Activated CD4-positive, alpha-beta T cell treated with anti-CD3 and anti-CD28 coated beads, Interleukin-2, amount 10 ng/mL, durations not matched to agents 24 days and 14 days (primary cell): ENCODE measurements at places on chromosomes 1 and 21. TPM values are rescaled to one million over a fixed set of nuclear protein-coding genes. Genes with fewer than 3 reads are reported as not detected.

- no peak overlapping the region for H3K27ac ChIP-seq
- no peak for DNase-seq
- no peaks in the 10 kb centered on the region for H3K4me1 ChIP-seq
These were observed 44.6 kb upstream of the DNASE2B start for GRCh38 chr1:84353695-84354094.

DNA sequence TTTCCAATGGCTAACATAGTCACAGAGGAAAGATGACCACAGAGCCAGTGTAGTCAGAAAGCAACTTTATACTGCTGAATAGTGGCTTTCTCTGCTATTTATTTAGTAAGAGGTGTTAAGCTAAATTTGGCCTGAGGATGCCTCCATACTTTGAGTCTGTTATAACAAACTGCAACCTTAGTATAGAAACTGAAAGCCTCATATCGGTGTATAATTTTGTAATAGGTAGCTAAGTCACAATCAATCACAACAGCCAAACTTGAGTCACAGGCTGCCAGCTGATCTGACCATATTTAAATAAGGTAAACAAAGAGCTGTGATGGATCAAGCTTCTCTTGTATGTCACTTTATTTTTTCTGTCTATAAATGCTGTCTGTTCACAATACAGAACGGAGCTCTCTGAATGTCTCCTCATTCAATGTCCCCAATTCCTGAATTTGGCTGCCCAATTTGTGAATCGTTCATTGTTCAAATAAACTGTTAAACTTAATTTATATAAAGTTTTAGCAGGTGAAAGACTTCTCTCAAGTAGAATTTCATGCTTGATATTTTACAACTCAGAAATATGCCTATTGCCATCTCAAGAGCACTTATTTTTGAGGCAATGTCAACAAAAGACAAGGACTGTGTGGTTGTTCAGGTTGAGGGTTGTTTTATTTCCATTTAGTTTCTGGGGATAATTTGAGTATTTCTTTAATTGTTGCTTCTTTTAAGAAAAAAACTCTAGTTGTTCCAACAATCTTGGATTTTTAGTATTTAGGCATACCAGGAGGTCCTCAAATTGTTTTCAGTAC lies 339.7 kb upstream of the B3GALT2 start:
- no peak overlapping the region for H3K4me3 ChIP-seq
- H3K36me3 ChIP-seq = peaks cover 3% of the 10 kb centered on the region
- H3K27me3 ChIP-seq = no peaks in the 10 kb centered on the region
- no peak for DNase-seq
- H3K27ac ChIP-seq = no peak overlapping the region
- H3K4me1 ChIP-seq = peaks cover 2% of the 10 kb centered on the region

DNA sequence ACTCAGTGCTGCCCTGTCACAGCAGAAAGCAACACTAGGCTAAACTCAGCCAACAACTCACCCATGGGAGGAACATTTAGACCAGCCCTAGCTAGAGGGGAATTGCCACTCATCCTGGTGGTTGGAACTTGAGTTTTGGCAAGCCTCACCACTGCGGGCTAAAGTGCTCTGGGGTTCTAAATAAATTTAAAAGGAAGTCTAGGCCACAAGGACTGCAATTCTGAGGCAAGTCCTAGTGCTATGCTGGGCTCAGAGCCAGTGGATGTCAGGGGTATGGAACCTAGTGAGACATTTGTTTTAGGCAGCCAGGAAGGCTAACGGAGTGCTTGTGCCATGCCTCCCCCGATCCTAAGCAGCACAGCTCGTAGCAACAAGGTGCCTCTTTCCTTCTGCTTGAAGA lies 78.0 kb downstream of the RGS13 start:
- no peak overlapping the region for H3K4me3 ChIP-seq
- H3K27ac ChIP-seq = no peak overlapping the region
- no peak for DNase-seq
- H3K36me3 ChIP-seq = no peaks in the 10 kb centered on the region
- no peaks in the 10 kb centered on the region for H3K27me3 ChIP-seq
- H3K4me1 ChIP-seq = no peaks in the 10 kb centered on the region

DNA sequence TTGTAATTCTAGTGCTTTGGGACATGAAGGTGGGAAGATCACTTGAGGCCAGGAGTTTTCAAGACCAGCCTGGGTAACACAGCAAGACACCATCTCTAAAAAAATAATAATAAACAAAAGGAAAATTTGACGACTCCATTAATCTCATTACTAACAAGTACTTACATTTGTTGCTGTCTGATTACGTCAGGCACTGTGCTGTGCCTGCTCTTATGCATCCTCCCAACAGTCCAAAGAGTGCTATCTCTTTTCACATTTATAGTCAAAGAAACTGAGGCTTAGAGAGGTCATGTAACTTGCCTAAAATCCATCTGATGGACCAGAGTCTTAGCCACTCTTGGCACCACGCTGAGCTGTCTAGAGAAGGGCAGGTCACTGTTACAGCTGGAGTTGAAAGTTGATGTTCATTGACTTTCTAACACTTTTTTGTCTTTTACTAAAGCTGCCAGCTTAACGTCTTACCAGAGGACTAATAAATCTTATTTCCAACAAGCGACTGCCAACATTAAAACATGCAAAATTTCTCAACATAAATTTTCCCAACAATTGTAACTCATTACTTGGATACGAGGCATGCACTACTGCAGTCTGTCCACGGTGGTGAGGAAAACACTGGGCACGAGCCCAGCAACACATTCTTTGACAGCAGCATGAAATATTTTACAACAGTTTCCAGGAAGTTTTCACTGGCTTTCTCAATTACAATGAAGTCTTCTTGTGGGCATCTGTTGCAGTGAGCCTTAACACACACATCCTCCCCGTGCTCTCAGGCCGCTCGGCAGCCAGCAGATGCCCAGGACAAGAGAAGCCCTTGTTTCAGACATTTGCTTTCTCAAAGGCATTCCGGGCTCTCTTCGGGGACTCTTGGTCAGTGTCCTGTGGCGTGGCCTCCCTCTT lies 262.9 kb upstream of the PROX1 start:
- no peaks in the 10 kb centered on the region for H3K36me3 ChIP-seq
- DNase-seq = no peak
- no peak overlapping the region for H3K27ac ChIP-seq
- no peak overlapping the region for H3K4me3 ChIP-seq
- H3K27me3 ChIP-seq = no peaks in the 10 kb centered on the region

NMNAT1 gene
- 5.7 and 6.0 TPM in 2 replicates for total RNA-seq
